Stimulated activated CD4-positive, alpha-beta T cell treated with anti-CD3 and anti-CD28 coated beads, Interleukin-1b, Interleukin-23, amount 100 ng/mL, for 1 hour (primary cell): ENCODE measurements at places on chromosomes 5 and 9.

DNA sequence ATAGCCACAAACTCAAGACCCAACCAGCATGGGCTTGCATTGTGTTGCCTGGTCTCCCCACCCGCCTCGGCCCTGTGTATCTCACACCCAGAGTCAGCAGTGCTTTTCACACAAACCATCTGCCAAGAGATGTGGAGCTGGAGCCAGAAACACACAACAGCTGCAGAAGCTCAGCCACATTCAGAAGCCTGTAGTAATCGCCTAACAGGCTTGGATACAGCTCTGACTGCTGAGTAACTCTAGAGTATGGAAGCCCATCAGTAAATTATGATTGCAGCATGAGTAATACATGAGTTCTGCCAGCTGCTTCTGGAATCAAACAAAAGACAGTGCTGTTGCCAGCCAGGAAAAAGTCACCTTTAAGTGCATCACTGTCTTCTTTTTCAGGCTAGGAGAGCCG lies 16.0 kb downstream of the TEK start:
- DNase-seq = no peak

- DNase-seq = no peak
Measured at GRCh38 chr5:4738298-4738697, 401.8 kb upstream of the ADAMTS16 start.

- DNase-seq = no peak
Measured at GRCh38 chr5:78157001-78157400, 137.5 kb downstream of the AP3B1 start.

- no peak for DNase-seq
Measured at GRCh38 chr9:99601571-99602111, 220.0 kb upstream of the NR4A3 start.

DNA sequence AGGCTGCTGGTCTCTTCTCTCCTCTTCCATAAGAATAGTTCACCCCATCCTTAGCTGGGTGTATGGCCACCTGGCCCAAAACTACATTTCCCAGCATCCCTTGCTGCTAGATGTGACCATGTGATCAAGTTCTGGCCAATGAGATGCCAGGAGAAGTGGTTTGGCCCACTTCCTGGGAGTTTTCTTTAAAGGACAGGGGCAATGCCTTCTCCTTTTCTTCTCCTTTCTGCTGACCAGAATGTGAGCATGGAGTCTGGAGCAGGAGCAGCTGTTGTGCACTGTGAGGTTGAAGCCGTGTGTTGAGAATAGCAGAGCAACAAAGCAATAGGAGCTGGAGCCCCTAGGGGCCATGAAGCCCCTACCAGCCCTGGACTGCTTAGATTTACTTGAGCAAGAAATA lies 36.8 kb downstream of the C9orf50 start:
- no peak for DNase-seq

DNA sequence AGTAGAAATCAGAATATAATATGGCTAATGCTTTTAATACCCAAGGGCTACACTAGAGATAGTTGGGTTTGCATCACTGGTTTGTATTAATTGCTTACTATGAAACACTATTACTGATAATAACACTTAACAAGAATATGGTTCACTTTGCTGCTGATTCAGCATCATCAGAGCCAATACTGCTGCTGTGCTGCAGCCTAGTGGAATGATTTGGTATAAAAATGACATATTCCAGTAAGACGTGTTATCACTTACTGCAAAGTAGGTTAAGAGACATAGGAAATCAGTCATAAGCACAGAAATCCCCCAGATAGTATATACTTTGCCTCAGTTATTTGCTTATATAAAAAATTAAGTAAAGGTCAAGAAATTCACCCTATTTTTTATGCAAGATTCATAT lies 2.8 kb downstream of the CDH10 start:
- DNase-seq = no peak

DNA sequence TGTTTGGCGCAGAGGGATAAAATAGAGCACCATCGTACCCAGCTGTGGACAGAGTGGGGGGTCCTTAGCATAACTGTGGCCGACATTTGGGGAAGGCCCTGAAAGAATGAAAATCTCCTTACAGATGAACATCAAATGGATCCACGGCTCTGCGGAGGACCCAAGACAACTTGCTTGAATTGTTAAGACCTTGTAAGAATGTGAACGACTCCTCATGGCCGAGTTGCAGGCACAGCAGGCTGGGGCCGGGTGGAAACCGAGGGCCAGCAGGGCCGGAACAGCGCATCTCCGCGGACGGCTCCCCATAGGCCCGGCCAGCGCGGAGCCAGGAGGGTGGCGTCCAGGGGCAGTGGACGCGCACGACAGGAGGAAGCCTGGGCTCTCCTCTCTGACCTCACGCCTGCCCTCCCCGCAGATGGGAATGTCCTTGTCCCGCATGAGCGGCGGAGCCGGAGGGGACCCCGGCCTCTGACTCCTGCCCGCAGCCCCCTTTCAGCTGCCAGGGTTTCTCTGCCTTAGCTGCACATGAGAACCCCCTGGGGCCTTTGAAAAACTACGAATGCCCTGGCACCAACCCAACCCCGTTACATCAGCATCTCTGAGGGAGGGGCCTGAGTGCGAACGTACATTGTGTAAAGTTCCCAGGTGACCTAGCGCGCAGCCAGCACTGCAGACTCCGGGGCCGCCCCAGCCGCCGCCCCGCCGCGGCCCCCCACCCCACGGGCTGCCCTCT lies 36.2 kb upstream of the PTCH1 start:
- DNase-seq = no peak

DNA sequence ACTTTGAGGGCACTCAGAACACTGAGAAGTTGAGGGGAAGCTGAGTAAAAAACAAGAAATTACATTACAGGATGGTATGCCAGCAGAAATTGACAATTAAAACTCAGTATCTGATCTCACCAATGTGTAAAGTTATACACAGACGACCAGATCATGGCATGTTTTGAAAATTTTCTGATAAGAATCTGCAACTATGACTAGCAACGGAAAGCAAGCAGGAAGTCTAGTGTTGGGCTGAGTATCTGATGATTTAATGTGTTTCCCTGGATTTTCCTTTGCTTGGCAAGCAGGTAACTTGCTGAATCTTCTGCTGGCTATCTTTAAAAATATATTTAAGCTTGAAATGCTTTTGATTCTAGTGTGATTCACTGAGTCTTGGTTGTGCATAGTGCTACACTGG lies 5.2 kb upstream of the GCNT4 start:
- no peak for DNase-seq
